RWPE1 (cell line): ENCODE measurements at places on chromosomes 4 and X.

DNA sequence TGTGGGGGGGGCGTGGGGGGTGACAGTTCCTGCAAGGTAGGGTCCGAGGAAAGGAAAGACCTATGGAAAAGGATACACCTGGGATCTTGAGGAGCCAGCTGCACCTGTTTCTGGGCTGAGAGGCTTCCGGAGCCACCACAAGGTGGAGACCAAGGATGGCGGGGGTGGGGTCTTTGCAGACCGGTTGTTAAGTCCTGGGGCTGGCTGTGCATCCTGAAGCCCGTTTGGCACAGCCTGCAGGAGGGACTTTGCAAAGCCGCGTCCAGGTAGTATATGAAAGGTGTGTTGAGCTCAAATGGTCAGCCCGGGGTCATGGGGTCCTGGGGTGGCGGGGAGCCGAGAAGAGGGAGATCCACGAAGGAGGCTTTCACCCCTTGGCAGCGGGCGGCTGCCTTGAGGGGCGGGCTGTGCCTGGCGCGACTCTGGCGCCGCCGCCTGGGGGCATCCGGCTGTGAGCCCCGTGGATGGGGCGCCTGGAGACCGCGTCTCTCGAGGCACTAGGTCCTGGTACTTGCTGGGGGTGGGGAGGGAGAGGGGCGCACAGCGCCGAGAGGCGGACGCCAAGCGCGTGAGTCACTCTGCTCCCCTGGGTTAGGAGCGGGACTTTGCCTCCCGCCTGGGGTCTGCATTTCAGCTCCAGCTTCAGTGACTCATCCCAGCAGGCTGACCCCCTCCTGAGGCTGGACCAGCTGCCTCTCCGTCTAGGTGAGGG is 58.2 kb upstream of the DYNLT3 start:
- DNase-seq: no peak

DNA sequence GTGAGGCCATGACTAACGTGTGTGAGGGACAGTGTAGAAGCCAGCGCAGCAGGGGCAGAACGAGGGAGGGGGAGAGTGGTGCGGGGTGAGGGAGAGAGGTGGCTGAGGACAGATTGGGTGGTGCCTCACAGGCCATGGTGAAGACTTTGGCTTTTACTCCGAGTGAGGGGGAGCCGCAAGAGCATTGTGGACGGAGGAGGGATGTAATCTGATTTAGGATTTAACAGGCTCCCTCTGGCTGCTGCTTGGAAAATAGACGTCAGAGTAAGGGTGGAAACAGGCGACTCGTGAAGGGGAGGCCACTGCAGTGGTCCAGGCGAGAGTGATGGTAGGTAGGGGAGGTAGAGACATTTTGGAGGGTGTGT is 13.0 kb downstream of the PPP1R3F start:
- DNase-seq: no peak

DNA sequence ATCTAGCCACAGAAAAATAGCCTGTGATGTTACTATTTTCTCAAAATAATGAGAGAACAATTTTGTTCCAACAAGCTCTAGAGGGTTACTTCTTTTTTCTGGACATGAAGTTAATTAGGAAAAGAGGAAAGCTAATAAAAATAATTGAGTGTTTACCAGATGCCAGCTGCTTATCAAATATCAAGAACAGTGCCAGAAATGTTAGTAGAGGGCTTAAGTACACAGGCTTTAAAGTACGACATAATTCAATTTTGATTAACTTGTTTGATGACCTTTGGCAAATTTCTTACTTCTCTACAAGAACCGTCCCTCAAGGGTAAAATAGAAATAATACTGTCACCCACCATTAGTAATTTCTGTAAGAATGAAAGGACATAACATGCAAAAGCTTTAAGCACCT is 977.0 kb downstream of the FSTL5 start:
- DNase-seq: no peak

DNA sequence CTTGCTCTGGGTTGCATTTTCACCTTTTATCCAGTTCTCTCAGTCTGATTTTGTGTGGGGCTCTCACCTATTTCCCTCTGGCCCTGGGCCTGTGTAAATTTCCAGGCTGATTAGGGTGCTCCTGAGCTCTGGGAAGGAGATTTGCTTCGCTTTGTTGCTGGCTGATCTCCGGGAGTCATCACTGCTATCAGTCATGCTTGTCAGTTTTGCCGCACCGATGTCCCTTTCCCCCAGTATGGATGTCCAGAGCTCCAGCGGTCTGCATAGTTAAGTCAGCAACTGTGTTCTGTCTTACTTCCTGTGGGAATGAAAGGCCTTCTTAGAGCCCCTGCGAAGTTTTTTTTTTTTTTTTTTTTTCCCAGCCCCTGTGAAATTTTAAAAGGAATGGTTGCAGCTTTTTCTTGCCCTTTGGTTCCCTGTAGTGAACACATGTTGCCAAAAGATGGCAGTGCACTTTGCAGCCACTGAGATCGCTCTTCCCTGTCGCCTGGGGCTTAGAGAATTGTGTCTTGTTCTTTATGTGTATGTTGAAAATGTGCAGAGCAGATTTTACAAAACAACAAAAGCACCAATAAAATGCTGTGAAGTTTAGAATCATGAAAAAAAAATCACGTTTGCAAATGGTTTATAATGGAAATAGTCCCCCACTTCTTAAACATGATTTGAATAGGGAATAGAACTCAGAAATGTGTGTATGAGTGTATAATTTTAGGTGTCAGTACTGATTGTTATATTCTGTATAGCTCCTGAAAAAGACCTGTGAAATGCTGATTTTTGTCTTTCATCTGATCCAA is 109.1 kb upstream of the SLC4A4 start:
- DNase-seq: peak; percentile 37

GRCh38 chrX:119646515-119646914 is 40.3 kb upstream of the NKRF start:
- DNase-seq: no peak

DNA sequence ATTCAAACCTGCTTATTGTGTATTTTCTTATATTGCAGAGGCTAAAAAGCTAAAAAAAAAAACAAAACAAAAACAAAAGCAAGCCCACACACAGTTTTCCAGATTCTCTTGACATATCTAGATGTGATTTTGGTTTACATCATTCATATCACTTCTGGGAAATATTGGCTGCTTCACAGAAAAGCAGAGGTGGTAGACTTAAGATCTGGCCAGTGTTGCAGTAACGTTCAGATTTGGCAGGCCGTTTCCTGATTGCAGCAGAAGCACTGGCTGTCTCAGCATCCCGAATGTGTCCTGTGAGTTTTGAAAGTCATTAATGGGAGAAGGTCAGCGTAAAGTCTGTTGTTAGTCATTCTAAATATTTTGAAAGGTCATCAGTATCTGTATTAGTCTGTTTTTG is 2062.0 kb downstream of the ARAP2 start:
- no peak for DNase-seq

DNA sequence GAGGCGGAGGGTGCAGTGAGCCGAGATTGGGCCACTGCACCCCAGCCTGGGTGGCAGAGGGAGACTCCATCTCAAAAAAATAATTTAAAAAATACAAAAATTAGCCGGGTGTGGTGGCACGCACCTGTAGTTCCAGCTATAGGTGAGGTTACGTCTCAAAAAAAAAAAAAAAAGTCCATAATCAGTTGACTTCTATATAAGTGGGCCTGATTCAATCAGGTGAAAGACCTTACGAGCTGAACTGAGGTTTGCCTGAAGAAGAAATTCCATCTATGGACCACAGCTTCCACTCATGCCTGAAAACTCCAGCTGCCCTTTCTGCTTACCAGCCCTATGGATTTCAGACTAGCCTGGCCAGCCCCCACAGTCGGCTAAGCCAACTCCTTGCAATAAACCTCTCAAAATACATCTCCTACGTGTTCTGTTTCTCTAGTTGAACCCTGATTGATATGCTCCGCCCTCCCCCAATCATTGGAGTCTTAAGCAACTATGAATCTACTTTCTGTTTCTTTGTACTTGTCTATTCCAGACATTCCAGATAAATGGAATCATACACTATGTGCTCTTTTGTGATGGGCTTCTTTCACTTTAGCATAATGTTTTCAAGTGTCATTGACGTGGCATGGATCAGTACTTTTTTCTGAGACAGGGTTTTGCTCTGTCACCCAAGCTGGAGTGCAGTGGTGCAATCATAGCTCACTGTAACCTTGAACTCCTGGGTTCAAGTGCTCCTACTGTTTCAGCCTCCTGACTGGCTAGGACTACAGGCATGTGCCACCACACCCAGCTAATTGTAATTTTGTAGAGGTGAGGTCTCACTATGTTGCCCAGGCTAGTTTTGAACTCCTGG is 36.6 kb downstream of the SAT1 start:
- DNase-seq: no peak

GRCh38 chr4:121693886-121694285 is 2.9 kb downstream of the ANXA5 start:
- no peak for DNase-seq

DNA sequence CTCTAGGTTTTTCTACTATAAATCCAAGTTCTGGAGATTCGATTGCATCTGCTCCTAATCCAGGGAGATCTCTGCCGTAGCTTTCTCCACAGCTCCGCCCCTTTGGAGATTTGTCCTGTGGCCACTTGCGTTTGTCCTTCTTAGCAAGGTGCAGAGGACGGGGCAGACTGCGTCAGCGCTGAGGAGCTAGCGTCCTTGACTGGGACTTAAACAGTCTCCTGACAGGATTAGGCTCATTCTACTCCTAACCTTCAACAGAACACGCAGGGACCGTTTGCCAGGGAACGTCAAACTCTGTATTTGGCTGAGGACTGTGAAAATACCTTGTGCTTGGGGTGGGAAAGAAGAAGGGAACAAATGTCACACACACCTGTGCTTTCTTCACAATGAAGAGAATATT is 38.6 kb downstream of the SORBS2 start:
- DNase-seq: no peak

DNA sequence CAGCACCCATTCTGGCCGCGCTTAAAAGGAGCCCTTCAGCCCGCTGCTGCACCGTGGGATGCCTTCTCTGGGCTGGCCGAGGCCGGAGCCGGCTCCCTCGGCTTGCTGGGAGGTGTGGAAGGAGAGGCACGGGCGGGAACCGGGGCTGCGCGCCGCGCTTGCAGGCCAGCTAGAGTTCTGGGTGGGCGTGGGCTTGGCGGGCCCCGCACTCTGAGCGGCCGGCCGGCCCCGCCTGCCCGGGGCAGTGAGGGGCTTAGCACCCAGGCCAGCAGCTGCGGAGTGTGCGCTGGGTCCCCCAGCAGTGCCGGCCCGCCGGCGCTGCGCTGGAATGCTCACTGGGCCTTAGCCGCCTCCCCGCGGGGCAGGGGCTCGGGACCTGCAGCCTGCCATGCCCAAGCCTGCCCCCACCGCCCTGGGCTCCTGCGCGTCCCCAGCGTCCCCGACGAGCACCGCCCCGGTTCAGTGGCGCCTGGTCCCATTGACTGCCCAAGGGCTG is 111.3 kb downstream of the PCDH18 start:
- DNase-seq: no peak

- DNase-seq: no peak
Observed at GRCh38 chrX:22430701-22431100, 158.0 kb downstream of the CBLL2 start.

DNA sequence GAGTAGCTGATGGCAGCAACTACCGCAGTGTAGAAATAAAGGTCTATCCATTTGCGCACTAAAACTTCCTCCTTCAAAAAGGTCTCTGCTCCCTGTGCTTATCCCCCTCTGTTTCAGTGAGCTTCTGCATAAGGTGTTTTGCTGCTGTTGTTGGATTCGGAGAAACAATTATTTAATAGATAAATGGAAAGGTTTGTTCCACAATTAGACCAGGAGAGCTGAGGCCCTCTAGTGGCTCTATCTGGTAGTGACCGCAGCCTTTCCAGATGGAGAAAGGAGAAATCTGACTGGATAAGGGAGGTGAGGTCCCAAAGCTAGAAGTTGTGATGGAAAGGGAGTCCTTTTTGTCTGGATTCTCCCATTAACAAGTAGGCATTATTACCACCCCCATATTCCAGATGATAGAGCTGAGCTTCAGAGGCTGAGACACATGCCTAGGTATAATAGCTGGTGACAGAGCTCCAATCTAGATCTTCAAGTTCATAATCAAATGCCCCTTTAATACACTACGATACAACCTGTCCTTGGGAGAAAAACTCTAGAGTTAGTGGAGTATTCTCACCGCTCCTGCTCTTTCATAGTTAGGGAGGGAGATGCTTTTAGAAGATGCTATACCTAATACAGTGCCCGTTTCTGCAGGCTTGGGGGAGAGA is 5.1 kb upstream of the GABRQ start:
- DNase-seq: peak; percentile 16

DNA sequence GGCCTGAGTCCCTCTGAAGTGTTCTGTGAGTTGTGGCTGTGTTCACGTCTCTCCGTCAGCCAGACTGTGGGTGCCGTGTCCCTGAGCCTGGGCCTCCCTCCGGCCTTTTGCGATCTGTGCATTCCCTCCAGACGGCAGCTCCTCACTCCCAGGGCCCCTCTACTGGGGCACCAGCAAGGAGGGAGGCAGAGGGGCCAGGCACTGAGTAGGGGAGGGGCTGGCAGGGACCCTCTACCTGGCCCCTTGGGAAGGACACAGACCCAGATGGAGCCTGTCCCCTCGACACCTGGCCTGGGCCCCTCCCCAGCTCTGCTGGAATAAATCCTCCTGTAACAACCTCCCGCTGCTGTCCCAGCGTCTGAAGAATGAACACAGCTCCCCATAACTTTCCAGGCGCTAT is 110.0 kb upstream of the NKX1-1 start:
- DNase-seq: no peak

- DNase-seq: no peak
Observed at GRCh38 chrX:110265661-110266060, 52.2 kb downstream of the AMMECR1 start.

- DNase-seq: no peak
Observed at GRCh38 chr4:79869597-79870237, 203.3 kb downstream of the ANTXR2 start.

DNA sequence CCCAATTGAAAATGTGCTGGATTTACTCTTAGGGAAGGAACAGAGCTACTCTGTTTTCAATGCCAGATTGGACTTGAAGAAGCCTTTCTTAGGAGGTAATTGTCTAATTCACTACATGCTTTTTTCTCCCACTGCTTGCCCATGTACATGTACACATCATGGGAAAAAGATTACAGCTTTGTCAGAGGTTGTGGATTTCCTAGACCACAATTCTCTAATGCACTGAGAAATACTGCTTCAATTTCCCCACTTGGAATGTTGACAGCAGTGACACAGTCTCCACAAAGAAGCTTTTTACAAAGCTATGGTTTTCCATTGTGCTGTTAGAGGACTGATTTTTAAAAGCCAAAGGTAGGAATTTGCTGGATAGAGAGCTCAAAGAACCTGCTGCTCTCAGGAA is 19.5 kb downstream of the ZAR1 start:
- no peak for DNase-seq

- no peak for DNase-seq
Observed at GRCh38 chr4:31080887-31081286, 360.7 kb downstream of the PCDH7 start.
